ENCODE measurements at places on chromosomes 16 and 17.

DNA sequence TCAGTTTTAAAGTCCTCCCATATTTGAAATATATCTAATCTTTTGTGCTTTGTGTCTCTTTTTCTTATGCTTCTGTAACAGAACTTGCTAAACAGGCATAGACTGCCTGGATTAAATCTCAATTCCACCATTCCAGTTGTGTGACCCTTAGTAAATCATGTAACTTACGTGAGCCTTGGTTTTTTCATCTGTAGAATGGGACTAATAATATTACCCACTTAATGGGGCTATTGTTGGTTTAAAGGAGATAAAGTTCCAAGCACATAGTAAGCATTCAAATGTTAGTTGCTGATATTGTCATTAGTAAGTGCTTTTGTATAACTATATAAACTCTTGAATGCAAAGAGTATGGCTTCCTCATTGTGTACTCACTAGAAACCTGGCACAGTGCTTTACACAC lies 5.9 kb upstream of the VWA3A start:
- no peak for DNase-seq

DNA sequence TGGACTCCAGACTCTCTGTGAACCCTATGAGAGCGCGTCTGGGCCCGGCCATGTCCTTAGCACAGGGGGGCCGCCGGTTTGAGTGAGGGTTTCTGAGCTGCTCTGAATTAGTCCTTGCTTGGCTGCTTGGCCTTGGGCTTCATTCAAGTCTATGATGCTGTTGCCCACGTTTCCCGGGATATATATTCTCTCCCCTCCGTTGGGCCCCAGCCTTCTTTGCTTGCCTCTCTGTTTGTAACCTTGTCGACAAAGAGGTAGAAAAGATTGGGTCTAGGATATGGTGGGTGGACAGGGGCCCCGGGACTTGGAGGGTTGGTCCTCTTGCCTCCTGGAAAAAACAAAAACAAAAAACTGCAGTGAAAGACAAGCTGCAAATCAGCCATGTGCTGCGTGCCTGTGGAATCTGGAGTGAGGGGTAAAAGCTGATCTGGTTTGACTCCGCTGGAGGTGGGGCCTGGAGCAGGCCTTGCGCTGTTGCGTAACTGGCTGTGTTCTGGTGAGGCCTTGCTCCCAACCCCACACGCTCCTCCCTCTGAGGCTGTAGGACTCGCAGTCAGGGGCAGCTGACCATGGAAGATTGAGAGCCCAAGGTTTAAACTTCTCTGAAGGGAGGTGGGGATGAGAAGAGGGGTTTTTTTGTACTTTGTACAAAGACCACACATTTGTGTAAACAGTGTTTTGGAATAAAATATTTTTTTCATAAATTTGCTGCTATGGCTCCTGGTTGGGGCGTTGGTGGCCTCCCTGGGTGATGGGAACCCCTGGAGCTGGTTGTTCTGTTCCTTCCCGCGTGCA lies 23.1 kb downstream of the STAT5A start:
- peak; percentile 36 for DNase-seq

GRCh38 chr16:86925067-86925791 lies 346.9 kb downstream of the FOXL1 start:
- no peak for DNase-seq

- DNase-seq: no peak
Observed at GRCh38 chr17:37710344-37710886, 34.4 kb downstream of the HNF1B start.

All from anterior cingulate cortex (tissue), 58 donors.